ENCODE measurements at places on chromosomes 13 and 19.

- DNase-seq = no peak
Measured at GRCh38 chr19:42216653-42217519, 591 bp downstream of the DEDD2 start.

DNA sequence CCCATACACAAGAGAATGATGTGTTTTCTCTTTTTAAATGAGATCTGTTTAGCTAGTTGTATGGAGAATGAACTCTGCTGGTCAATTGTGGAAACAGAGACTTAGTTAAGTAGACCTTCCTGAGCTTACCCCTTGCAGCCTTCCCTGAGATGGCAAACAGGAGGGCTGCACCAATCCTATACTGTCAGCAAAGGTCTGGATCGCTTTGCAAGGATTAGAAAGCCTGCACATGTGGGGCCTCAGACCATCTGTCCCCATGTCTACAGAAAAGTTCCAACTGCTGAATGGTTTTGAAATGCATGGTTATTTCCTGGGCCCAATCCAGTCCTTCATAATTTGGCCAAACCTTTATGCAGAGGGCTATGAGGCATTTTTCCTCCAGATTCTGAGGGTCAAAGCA lies 183.9 kb upstream of the SLC10A2 start:
- DNase-seq = no peak

DNA sequence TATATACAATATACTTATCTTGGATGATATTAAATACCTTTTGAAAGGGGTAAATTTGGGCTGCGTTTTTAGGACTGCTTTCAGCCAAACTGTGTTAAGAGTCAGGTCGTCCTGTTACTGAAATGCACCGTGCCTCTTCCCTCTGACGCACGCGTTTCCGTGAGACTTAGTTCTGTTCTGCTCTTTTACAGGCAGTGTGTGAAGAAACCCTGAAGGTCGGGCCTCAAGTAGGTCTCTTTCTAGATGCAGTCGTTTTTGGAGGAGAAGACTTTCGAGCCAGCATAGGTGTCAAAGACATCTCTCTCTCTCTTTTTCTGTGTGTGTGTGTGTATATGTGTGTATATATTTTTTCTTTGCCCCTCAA lies 107.0 kb downstream of the ZIC5 start:
- DNase-seq = no peak

DNA sequence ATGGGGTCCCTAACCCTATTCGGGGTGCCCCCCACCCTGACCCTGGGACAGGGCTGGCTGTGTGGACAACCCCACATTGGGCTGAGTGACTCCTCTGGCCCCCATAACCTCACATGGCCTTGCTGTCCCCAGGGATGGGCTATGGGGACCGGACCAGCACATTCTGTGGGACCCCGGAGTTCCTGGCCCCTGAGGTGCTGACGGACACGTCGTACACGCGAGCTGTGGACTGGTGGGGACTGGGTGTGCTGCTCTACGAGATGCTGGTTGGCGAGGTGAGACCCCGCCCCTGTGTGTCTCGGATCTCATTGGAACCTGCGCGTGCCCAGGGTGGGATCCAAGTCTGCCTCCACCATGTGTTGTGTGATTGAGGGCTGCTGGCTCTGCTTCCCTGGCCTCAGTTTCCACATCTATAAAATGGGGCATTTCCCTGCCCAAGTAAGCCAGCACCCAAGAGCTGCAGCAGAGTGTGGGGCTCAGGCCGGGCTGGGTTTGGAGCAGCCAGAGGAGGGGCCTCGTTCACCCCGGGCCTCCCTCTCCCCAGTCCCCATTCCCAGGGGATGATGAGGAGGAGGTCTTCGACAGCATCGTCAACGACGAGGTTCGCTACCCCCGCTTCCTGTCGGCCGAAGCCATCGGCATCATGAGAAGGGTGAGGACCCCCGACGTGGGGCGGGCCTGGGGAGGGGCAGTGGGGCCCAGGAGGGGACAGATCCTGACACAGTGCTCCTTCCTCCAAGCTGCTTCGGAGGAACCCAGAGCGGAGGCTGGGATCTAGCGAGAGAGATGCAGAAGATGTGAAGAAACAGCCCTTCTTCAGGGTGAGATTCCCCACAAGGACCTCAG lies 4.9 kb downstream of the PTGER1 start:
- DNase-seq = no peak

DNA sequence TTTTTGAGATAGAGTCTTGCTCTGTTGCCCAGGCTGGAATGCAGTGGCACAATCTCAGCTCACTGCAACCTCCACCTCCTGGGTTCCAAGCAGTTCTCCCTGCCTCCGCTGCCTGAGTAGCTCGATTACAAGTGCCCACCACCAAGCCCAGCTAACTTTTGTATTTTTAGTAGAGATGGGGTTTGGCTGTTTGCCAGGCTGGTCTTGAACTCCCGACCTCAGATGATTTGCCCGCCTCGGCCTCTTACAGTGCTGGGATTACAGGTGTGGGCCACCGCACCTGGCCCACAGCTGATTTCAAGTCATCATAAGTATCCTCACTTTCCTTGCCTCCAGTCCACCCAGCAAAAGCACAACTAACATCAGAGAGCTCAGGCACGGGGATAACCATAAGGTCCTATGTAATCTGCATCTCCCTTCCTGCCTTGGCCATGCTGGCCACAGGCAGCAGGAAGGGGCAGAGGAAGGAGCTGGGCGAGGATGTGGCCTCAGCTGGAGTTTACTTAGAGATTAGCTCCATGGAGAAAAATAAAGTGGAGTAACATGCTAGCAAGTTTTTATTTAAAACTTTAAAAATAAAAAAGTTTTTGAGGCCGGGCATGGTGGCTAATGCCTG lies 22.9 kb upstream of the ADGRE1 start:
- no peak for DNase-seq

GRCh38 chr19:31499281-31500196 lies 150.3 kb upstream of the TSHZ3 start:
- no peak for DNase-seq

DNA sequence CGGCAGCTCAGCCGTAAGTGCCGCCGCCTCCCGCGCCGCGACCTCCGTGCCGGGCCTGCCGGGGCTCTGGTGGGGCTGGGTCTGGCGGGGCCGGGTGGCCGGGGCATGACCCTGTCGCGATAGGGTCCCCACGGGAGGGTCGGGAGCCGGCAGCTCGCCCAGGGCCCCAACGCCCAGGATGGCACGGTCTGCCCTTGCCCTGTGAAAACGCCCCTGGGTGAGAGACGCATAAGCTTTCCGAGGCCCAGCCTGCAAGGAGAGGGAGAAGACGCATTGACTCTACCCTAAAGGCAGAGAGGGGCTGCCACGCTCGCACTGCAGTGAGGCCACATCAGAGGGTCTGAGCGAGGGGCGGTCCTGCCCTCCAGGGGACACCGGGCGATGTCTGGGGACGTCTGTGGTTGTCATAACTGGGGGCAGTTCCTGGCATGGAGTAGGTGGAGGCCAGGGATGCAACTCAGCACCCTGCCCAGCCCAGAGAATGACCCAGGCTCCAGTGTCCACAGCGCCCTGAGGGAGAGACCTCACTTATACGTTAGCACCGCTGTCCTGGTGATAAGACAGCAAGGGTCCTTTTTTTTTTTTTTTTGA lies 539 bp downstream of the ZNF554 start:
- DNase-seq = peak; percentile 18

- no peak for DNase-seq
Measured at GRCh38 chr13:24905242-24905641, 141.3 kb downstream of the RNF17 start.

DNA sequence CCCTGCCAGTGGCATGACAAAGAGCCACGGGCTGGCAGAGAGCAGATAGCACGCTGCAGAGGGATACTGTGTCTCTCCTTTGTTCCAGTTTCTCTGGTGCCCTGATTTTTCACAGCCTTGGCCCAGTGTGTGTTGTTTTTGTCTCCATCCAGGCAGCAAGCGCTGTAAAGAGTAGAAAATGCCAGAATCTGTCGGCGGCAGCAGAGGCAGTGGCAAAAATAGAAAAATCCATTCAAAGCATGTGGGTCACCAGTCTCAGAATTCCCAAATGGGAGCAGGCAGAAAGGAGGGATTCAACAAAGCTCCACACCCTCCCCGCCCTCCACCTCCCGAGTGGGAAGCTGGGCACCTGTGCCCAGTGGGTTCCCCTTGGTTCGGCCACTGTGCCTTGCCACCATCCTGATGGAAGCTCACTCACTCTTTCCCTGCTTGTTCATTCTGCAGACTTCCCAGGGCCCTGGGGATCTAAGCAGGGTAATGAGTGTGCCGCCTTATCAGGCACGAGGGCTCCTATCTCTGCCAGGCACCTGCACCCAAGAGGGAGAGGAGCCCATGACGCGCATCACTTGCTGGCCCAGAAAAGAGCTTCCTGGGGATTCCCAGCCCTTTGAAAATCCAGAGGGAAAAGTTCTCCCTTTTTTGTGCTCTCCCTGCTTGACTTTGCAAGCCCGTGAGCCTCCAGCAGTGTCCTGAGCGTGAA lies 416.9 kb downstream of the IRS2 start:
- DNase-seq = no peak

GRCh38 chr13:44865722-44866410 lies 123.4 kb downstream of the NUFIP1 start:
- no peak for DNase-seq

DNA sequence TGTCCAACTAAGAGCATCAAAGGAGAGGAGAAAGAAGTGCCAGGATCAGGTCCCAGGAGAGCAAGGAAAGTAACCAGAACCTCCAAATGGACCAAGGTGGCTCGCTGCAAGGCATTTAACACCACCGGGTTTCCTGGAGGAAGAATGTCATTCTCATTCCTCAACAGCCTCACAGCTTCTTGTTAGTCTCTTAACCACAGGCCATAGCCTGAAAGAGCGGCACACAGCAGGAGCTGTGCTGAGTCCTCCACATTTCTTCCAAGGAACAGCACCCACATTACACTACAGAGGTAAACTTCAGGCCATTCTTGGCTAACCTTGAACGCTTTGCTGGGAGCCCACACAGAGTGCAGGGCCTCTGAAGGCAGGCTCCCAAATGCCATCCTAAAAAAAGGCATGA lies 23.6 kb downstream of the DOCK9 start:
- DNase-seq = no peak

DNA sequence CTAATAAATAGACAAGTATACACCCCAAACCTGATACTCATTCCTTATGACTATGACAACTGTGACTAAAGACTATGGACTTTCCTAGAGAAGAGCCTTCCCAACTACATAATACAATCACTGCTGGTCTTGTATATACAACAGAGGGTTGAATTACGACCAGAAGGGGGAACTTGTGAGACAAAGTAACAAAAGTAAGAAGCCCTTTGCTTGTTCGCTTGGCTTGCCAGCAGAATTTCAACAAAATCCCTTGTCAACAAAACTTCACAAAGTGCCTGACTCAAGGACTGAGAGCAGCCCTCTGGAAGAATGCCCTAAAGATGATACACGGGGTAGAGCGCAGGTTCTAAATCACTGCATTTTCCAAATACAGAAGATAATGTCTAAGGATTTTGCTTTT lies 99.4 kb downstream of the WASF3 start:
- peak; percentile 36 for DNase-seq

DNA sequence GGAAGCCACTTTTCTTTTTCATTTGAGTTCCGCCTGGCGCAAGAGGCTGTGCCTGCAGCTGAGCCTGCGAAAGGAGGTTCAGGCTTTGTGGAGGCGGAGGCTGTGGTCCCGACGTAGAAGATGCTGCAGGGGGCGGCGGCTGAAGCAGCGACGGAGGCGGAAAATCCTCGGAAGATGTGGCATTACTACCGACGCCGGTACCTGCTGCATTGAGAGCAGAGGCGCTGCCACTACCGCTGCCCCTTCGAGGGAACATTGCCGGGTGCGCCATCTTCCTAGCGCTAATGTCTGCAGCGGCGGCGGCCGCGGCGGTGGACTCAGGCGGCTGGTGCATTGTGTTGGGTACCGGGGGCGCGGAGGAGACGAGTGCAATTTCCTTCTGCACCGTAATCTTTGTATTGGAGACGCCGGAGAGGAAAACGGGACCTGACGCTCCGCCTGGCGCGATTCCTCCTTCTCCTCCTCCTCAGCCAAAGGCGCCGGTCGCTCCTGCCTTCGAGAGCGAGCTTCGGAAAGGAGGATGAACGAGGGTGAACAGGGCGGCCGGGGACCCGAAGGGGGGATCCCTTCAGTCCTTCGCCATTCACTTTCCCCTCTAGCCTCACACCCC lies at the start of gene TSC22D1:
Gene TSC22D1 (minus strand): TSS at position 590 of the 610 bp plus-strand sequence. CDS start 256 bp downstream, at position 334.
- DNase-seq = peak; percentile 63

DNA sequence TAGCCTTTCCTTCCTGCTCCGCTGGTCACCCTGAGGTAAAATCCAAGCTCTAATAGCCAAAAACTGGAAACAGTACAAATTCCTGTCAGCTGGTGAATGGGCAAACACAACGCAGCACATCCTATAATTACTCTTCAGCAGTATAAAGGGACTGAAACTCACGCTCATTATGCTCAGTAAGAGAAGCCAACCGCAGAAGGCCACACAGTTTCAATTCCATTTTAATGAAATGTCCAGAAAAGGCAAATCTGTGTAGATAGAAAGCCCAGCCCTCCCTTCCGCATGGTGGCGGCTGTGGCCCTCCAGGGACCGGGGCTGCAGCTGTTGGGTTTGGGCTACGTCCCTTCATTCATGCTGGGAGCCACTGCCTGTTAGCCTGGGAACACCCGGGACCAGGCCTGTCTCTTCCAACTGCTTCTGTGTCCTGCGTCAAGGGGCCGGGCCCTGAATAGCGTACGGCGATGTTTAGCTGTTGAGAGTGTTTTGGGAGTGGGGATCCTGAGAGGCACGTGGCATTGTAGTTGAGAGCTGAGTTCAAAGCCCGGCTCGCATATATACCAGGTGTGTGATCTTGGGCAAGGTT lies 23.5 kb downstream of the NKPD1 start:
- DNase-seq = no peak

DNA sequence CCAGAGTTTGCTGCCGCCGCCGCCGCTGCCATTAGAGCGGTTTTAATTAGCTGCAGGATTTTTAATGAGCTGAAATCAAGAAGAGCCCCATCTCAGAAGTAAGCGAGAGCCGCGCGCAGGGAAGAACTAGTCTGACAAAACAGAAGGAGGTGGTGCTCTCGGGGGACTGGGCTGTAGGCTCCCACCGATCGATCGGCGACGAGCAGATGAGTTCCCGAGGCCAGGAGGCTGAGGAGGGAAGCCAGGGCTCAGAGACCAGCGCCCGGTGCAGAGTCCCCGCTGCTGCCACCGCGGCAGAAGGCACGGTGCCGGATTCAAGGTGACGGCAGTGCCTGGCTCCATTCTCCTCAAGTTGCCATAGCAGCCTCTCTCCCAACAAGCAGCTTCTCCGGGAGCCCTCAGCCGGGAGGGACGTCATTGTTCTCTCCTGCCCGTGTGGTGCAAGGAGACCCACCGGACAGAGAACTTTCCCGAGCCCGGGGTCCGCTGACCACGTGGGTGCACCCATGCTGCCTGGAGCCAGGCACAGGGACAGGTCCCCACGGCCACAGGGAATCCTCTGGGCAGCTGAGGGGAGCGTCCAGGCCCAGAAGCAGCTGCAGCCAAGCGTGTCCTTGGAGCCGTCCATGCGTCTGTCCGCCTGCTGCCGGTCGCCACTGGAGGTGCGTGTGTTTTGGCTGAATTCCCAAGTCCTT lies 62.9 kb downstream of the CHST8 start:
- DNase-seq = no peak

GRCh38 chr19:45746866-45747265 lies 13.6 kb downstream of the MEIOSIN start:
- no peak for DNase-seq
